AG09309 (cell line): ENCODE measurements at places on chromosomes 13 and 19.

DNA sequence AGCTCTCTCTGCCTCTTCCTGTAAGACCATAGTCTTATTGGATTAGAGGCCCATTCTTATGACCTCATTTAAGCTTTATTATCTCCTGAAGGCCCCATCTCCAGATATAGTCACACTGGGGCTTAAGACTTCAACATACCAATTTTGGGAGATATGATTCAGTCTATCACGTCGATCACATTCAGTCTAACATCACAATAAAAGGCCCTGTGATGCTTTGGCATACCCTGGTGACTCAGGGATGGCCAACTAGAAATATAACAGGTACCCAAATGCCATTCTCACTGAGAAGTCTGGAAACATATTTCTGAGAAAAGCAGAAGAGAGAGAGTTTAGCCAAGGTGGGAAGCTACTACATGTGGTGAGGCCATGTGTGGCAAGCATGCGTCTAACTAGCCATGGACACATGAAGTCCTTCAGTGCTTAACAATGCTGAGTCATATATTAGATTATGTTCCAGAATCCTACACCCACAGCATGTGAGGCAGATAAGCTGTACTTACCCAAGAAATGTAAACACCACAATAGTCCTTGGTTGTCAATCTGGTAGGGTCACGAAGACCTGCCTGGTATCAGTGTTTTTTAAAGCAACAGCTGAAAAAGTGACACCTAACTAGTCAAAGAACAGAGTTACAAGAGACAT is 485.1 kb downstream of the FOXO1 start:
- DNase-seq, result peak; percentile 18

DNA sequence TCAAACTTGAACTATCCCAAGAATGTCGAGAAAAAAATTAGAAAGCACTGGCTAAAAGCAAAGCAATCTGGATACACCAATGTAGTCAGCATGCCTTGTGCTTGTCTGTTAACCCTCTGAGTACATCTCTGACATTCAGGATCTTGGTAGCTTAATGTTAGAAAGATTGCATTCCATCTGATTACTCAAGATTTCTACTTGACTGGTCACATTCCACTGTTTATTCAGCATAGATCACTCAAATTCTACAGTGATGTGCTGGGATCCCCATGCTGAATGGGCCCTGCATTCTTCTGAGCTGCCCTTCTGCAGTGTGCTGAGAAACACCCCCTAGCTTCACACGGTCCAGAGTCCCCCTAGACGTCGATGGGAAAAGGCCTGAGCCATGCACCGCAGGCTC is 295.4 kb upstream of the MAB21L1 start:
- DNase-seq, result peak; percentile 35

DNA sequence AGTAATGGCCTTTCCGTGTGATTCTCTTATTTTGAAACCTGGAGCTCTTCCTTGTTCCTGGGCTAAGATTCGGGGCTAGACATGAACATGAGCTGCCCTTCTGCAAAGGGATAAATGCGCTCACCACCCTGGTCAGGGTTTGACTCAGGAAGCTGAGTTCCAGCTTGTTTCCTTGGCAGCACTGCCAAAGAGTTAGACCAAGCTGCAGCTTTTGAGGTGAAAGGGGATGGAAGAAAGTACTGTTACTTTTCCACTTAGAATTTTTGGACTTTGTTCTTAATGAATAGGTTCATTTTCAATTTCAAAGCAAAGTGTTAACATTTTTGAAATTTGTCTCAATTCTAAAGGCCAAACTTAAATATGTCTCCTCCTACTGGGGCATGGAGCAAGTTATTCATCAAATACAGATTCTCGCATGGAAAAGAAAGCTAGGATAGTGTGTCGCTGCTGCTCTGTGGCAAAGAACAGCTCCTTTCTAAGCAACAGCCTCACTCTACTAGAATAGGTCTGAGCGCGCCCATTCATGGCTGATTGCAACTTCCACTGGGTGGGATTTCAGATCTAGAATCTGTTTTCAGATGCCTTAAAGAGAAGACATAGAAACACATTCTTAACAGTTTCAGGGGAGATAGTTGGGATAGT is 2.2 kb downstream of the RGCC start:
- no peak for DNase-seq

GRCh38 chr19:35170359-35171061 is 16.0 kb downstream of the FXYD5 start:
- no peak for DNase-seq

DNA sequence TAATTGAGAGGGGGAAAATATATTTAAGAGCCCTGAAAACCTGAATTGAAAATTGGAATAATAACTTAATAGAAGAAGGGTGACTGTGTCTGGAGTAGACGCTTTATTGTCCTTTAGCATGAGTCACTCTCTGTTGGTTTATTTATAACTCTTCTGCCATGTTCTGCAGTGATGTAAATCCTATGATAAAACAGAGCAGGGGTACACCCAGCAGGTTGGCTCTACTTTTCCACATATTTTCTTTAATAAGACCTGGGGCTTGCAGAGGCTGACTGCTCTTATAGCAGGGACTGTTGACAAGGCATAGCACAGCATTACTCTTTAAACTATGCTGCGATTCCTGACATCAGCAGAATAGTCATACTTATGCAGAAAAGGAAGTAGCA is 389.9 kb upstream of the PCDH9 start:
- DNase-seq, result no peak

- no peak for DNase-seq
These were observed 3.0 kb downstream of the DZIP1 start for GRCh38 chr13:95641291-95642027.

GRCh38 chr19:55179606-55180484 is at the start of gene SYT5:
Gene SYT5, minus strand, starts transcription at chr19:55180289. Its CDS starts 1,248 bp downstream, at chr19:55179041.
- DNase-seq, result no peak

DNA sequence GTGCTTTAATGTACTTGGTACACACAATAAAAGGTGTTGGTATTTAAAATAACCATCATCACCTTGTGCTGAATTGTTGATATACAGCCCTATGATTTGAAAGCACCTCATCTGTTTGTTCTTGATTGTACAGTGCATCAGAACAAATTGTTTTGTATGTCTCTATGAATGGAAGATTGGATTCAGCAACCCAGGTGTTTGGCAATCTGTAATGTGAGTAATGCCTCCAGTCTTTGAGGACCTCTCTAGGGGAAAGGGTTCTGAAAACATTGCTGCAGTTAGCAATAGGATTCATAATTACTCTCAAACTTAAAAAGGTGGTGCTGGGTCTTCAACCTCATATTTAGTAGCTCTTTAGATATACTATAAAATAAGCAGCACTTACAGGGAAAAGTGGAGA is 341.8 kb downstream of the OXGR1 start:
- DNase-seq, result no peak

GRCh38 chr13:44407891-44408290 is 34.3 kb downstream of the SERP2 start:
- no peak for DNase-seq

- no peak for DNase-seq
These were observed 2.9 kb downstream of the TUBB4A start for GRCh38 chr19:6499052-6499790.

GRCh38 chr13:38872693-38873092 is 117.9 kb downstream of the STOML3 start:
- no peak for DNase-seq

DNA sequence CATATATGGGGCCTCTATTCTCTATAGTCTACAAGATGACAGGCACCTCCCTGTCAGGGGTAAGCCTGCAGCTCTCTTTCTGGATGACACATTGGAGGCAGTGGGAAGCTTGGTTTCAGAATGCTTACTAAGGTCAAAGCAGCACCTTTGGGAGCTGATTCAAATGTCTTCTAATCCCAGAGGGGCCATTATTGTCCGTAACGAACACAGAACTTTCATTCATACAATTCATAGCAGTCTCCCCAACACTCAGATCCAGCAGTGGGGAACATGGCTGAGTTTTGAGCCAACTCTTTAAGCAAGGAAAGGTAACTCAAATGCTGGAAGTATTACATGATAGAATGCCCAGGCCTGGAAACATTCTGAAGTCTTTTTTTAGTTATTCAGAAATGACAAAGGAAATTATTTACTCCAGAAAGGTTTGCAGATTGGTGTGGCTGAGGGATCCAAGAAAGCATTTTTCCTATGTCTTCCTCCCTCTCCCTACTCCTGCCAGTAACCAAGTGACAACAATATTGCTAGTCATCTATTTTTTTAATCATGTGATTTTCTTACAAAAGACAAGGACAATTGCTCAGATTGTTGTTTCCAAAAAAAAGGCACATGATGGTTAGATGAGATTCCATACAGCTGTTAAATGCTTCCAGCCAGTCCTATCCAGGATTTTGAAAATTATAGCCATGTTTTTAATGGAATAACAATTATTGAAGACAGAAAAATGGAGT is 118.7 kb downstream of the FOXO1 start:
- no peak for DNase-seq

DNA sequence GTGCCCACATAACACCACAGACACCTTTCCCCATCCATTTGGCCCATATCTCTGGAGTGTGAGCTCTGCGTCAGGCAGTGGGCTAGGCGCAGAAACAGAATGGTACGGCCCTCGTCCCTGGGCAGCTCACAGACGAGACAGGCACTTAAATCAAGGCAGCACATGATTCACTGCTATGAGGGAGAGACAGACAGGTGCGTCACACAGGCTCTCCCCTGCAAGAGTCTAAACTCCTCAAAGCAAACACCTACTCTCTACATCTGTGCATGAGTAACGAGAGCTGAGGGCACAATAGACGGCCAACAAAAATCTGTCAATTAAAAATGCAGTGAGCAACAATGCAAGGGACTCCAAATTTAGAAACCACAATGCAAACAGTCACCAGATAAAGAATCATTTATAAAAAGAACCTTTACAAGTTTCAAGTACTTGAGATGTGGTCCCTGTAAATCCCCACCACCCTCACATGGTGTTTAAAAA is 348.9 kb downstream of the UQCRFS1 start:
- DNase-seq, result no peak

GRCh38 chr19:4014541-4015491 is 7.3 kb downstream of the PIAS4 start:
- DNase-seq, result no peak

- no peak for DNase-seq
These were observed 96.8 kb upstream of the KLF12 start for GRCh38 chr13:74230984-74231501.

GRCh38 chr13:99862244-99862643 is 109.3 kb downstream of the ZIC5 start:
- no peak for DNase-seq

- no peak for DNase-seq
These were observed 27.2 kb downstream of the COMP start for GRCh38 chr19:18763674-18764590.

DNA sequence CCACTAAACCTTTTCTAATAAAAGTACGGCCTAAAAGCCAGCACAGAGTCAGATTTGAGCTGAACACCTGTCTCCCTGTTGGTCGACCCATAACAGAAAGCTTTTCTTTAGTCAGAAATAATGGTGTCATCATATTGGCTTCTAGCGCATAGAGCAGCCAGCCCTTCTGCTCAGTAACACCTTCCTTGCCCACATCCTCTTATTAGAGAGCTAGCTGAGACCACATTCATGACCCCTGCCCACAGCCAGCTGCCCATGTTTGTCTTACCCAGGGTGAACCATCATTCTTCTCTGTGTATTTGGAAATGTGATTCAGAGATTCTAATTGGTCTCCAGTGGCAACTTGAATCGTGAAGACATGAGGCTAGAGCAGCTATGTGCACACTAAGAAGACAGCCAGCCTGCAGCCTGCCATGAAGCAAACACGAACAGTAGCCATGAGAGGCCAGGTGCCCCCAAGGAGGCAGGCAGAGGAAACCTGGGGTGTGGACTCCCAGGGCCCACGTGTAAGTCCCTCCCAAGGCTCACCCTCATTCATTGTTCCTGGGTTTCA is 82.3 kb upstream of the PDCD5 start:
- DNase-seq, result no peak

- no peak for DNase-seq
These were observed 108.1 kb upstream of the SOX1 start for GRCh38 chr13:111958612-111959395.

DNA sequence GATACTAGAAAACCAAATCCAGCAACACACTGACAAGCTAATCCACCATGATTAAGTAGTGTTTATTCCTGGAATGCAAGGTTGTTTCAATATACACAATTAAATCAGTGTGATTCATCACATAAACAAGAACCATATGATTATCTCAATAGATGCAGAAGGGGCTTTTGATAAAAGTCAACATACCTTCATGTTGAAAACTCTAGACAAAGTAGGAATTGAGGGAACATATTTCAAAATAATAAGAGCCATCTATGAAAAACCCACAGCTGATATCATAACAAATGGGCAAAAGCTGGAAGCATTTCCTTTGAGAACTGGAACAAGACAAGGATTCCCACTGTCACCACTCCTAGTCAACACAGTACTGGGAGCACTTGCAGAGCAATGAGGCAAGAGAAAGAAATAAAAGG is 213.6 kb upstream of the CSNK1A1L start:
- peak; percentile 5 for DNase-seq

- DNase-seq, result no peak
These were observed 1359.0 kb downstream of the OLFM4 start for GRCh38 chr13:54387625-54388024.

GRCh38 chr13:102020611-102021216 is 381.1 kb downstream of the FGF14 start:
- DNase-seq, result no peak

DNA sequence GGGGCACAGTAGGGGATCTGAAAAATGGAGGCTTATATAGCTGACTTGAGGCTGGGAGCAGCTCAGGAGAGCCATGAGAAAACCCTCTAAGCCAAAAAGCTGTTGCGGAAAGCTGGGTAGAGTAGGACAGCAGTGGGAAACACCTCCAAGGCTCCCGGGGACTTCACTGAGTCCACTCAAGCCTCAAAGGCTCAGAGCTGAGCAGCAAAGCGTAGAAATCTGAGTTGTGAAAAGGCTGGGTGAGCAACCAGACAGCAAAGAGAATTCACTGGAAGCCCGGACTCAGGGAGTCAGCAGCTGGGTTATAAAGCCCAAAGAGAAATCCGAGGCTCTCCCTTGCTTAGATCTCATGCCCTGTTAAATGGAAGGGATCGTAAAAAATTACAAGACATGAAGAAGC is 905.0 kb downstream of the EFNB2 start:
- DNase-seq, result no peak

- DNase-seq, result no peak
These were observed 11.7 kb downstream of the RFX2 start for GRCh38 chr19:6098574-6098973.

- DNase-seq, result peak; percentile 27
These were observed 38.4 kb upstream of the RCBTB2 start for GRCh38 chr13:48571126-48571913.

GRCh38 chr19:37654118-37654517 is 1.1 kb downstream of the ZFP30 start:
- no peak for DNase-seq

DNA sequence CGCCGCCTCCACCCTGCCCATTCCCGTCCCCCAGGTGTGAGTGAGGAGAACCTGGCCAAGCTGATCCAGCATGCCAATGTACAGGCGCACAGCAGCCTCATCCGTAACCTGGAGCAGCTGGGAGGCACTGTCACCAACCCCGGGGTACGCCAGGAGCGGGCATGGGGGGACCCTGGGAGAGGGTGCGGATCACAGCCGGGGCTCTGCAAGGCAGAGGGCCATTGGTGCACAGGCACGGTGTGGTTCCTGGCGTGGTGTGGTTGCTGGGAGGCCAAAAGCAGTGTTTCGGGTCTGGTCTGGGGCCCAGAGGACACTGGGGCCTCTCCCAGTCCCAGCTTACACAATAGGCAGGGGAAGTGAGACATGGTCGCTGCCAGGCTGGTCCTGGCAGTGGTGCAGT is 8.3 kb downstream of the STXBP2 start:
- no peak for DNase-seq
